ENCODE measurements at places on chromosomes 4 and X.

- DNase-seq = no peak
Observed at GRCh38 chr4:87540146-87541058, 11.2 kb upstream of the SPARCL1 start.

- no peak for DNase-seq
Observed at GRCh38 chrX:11864171-11864570, 106.1 kb downstream of the MSL3 start.

DNA sequence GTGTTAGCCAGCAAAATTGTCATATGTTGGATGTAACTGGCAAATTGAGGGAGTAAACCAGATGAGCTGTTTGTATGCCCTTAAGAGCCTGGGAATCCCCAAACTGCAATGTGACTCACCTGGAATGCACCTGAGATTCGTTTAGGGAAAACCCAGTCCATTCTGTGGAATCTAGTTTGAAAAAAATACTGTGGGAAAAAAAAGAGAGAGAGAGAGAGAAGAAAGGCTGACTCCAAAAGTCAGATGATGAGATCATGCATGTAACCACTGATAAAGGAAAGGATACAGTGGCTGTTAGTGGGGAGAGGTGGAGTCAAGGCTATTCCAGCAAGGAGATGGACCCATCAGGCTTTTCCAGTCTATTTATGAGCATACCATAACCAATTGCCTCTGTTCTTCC is 48.5 kb downstream of the SLC9A7 start:
- peak; percentile 68 for DNase-seq

DNA sequence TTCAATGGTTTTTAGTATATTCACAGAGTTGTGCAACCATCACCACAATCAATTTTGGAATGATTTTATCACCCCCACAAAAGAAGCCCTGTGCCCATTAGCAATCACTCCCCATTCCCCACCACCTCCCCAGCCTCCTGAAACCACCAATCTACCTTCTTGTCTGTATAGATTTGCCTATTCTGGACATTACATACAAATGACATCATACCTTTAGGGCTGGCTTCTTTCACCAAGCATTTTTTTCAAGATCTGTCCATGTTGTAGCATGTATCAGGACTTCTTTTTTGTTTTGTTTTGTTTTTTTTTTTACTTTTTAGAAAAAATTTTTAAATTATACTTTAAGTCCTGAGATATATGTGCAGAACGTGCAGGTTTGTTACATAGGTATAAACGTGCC is 108.1 kb downstream of the RTL9 start:
- no peak for DNase-seq

DNA sequence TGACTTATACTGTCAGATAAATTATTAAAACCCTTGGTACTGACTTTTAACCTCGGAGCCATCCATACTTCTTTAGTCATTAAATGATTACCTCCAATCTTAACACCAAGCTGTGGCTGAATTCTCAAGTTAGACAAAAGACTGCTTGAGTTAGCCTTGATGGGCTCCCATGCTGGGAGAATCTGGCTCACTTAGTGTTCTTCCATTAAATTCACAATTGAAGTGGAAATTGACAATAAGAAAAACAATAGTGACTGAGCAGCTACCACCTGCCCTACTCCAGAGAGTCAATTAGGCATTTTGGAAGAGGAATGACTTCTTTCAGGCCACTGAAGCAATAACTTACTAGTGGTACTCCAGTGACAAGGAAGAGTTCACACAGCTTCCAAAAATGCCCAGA is 503.0 kb upstream of the CPXCR1 start:
- no peak for DNase-seq

- DNase-seq = peak; percentile 45
Observed at GRCh38 chrX:28586286-28586685, 960 bp upstream of the IL1RAPL1 start.

GRCh38 chr4:54498661-54499111 is 159.1 kb upstream of the KIT start:
- peak; percentile 0 for DNase-seq

DNA sequence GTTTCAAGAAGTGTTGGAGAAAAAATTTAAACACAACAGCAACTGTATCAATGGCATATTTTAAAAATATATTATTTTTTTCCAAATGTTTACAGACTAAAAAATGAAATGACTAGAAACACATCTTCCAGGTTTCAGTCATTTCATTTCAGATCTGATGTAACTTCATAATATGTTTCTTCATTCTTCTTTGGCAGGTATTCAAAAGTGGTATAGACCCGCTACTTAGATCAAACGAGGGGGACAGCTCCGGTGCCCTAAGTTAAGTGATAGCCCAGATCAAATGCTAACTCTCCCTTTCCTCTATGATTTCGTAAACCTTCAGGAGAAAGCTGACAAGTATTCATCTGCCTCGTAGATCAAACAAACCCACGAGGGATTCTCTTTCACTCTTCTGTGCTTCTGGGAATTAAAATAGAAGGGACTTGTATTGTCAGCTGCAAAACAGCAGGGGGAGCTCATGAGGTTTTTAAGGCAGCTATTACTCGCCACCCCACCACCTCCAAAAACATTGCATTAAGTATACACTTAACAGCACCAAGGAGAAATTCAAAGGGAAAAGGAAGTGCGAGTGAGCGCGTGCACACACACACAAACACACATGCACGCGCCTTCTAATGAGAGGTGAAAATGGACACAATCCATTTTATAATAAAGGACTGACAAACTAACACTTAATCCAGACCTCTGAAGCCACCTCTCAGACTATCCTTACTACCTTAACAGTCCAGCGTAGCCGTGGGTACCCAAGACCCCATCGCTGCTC is 21.4 kb downstream of the HELT start:
- peak; percentile 54 for DNase-seq
